GM23248 (cell line): ENCODE measurements at places on chromosomes 1 and 21. TPM values are rescaled to one million over a fixed set of nuclear protein-coding genes. Genes with fewer than 3 reads are reported as not detected.

DUSP23 gene
- 32.6 and 33.8 TPM in 2 replicates for total RNA-seq

DNA sequence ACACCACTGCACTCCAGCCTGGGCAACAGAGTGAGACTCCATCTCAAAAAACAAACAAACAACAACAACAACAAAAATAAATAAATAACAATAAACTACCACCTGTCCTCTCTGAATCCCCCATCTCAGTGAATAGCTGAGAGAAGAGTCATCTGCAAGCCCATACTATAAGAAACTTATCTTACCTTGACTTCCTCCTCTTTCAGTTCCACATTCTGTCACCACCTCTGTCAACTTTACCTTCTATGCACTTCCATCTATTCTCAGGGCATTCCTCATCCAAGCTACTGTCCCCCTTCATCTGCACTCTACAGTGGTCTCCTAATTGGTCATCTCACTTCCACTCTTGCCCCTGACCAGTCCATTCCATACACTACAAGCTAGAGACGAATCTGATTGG lies 58.1 kb downstream of the KIAA0040 start:
- H3K4me1 ChIP-seq: peaks cover 32% of the 10 kb centered on the region
- H3K36me3 ChIP-seq: no peaks in the 10 kb centered on the region
- H3K4me3 ChIP-seq: no peak overlapping the region
- H3K27ac ChIP-seq: no peak overlapping the region
- H3K27me3 ChIP-seq: no peaks in the 10 kb centered on the region

DNA sequence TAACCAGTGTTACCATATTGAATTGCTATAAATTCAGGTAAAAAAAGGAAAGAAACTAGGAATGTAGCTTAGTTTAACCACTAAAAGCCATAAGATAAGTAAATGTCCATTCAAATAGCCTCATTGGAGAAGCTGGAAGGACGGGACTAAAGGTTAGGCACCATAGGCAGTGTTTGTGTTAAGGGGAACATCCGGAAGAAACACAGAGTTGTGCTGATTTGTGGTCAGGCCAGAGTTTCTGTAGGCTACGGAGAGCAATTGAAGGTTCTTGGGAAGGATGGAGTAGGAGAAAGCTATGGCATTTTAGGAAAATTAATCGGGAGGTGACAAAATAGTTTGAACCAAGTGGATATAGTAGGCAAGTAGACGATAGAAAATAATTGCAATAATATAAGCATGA lies 1.3 kb upstream of the KCNJ10 start:
- peaks cover 30% of the 10 kb centered on the region for H3K27me3 ChIP-seq
- no peaks in the 10 kb centered on the region for H3K36me3 ChIP-seq
- no peak overlapping the region for H3K4me3 ChIP-seq
- DNase-seq: no peak

GPA33 gene
- not detected in 2 replicates for total RNA-seq

GRCh38 chr1:67138813-67139499 lies 4.2 kb upstream of the C1orf141 start:
- H3K27ac ChIP-seq: no peak overlapping the region
- H3K4me1 ChIP-seq: peaks cover 17% of the 10 kb centered on the region
- H3K4me3 ChIP-seq: no peak overlapping the region
- no peaks in the 10 kb centered on the region for H3K27me3 ChIP-seq
- H3K36me3 ChIP-seq: no peaks in the 10 kb centered on the region
- no peak for DNase-seq

SOAT1 gene
- 18.2 and 22.4 TPM in 2 replicates for total RNA-seq

PDC gene
- total RNA-seq: 0.63 TPM in 1 of 2 replicates, not detected in the other

DNA sequence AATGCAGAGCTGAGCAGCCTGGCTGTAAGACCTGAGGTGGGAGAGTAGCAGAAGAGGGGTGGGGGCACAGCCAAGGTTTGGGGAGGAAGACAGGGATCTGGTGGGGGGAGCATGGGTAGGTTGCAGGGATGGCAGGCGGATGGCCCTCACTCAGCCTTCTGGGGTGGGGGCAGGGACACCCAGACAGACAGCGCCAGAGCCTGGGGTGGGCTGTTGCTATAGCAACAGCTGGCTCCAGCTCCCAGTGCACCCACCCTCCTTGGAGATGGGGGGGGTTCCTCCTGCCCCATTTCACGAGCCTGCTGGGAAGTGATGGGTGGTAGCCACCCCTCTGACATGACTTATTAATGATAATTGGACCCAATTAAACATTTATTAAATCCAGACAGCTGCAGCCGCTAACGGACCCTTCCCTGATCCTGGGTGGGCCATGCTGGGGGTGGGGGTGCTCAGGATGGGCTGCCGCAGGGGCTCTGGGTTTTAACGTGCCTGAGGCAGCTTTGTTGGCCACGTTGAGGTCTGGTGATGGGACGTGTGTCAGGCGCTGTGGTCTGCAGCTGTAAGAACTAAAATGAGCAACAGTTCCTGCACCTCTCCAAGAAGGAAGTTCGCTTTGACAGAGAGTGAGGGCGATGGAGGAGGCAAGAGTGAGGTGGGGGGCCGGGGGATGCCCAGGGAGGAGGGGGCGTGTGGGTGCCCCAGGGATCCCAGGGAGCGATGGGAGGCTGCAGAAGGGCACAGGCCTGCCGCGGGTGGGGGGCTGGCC lies 19.4 kb downstream of the AGRN start:
- peaks cover 1% of the 10 kb centered on the region for H3K27me3 ChIP-seq
- DNase-seq: no peak
- no peaks in the 10 kb centered on the region for H3K36me3 ChIP-seq
- H3K4me1 ChIP-seq: no peaks in the 10 kb centered on the region
- H3K4me3 ChIP-seq: no peak overlapping the region

NCF2 gene
- total RNA-seq: not detected in 2 replicates

ORC1 gene
- total RNA-seq: 1.9 and 3.4 TPM in 2 replicates

- no peak for DNase-seq
- no peak overlapping the region for H3K4me3 ChIP-seq
- peak overlapping the region; percentile 98; the same call in 1 of the 2 replicates for H3K27ac ChIP-seq
- H3K27me3 ChIP-seq: no peaks in the 10 kb centered on the region
- H3K36me3 ChIP-seq: no peaks in the 10 kb centered on the region
Observed at GRCh38 chr1:32705516-32705915, 2.9 kb upstream of the SYNC start.

OR14I1 gene
- total RNA-seq: not detected in 2 replicates

DNA sequence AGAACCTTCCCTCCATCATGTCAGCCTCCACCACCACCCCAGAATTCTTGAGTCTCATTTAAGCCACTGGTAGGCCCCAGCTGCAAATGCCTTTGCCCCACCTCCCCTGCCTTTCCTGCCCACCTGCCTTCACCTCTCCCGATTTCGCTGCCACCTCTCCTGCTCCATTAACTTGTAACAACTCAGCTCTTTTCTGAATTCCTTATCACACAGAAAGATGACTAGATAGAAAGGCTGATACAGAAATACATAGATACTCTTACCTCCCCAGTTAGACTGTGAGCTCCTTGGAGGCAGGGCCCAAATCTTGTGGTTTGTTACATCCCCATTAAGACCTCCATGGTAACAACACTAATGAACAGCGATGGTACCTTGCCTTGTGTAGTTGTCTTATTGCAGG lies 69.5 kb downstream of the ATP5PO start:
- DNase-seq: no peak
- H3K36me3 ChIP-seq: no peaks in the 10 kb centered on the region
- H3K27me3 ChIP-seq: no peaks in the 10 kb centered on the region
- no peak overlapping the region for H3K27ac ChIP-seq
- H3K4me3 ChIP-seq: no peak overlapping the region

DNA sequence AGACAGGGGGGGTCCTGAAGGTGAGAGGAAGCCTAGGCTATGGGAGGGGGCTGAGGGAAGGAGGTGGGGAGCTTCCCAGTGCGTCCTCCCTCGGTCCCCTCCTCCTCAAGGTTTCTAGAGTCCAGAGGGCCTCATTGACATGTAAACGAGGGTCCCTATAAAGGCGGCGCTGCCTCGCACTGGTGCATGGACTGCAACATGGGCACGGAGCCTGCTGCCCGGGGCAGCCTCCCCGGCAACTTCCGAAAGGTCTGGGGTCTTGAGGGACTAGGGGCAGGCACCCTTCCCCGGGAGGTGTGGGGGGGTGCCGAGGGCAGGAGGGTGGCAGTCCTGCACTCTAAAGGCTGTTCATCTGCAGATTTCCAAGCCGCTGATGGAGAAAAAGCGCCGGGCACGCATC lies at the start of gene HES3:
TSS of gene HES3 (plus strand) at position 187 of the 400 bp plus-strand sequence. CDS start at position 374, 187 bp downstream.
- H3K36me3 ChIP-seq: no peaks in the 10 kb centered on the region
- DNase-seq: no peak
- 0 out of 2 replicates have a peak, but pooled peaks cover 4% of the 10 kb centered on the region for H3K4me1 ChIP-seq
- H3K27me3 ChIP-seq: peaks cover 23% of the 10 kb centered on the region

GRCh38 chr1:92960395-92961130 lies 699 bp downstream of the DIPK1A start:
- H3K4me3 ChIP-seq: peak overlapping the region; percentile 93
- H3K4me1 ChIP-seq: no peaks in the 10 kb centered on the region; the same call in 1 of the 2 replicates
- peak; percentile 94 for DNase-seq
- no peaks in the 10 kb centered on the region for H3K27me3 ChIP-seq
- H3K27ac ChIP-seq: peak overlapping the region; percentile 97
- no peaks in the 10 kb centered on the region for H3K36me3 ChIP-seq

DNA sequence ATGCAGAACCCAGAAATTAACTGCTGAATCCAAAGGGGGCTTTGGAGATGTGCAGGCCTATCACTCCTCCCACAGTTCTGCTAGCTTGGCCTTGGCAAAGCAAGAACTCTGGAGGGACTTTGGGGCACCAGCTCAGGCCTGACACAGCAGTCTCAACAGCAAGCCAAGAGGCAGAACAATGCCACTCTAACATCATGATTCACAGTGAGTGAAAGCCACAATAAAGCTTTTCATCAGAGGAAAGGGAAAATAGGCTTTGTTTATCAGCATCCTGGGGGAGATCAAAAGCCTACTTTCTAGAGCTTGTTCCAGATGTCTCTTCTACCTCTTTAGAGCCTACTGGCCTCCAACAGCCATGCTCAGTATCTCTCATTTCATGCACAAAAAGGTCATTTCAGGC lies 283.4 kb downstream of the KCNH1 start:
- H3K27ac ChIP-seq: no peak overlapping the region
- no peak overlapping the region for H3K4me3 ChIP-seq
- no peak for DNase-seq
- no peaks in the 10 kb centered on the region for H3K36me3 ChIP-seq
- no peaks in the 10 kb centered on the region for H3K27me3 ChIP-seq

DNA sequence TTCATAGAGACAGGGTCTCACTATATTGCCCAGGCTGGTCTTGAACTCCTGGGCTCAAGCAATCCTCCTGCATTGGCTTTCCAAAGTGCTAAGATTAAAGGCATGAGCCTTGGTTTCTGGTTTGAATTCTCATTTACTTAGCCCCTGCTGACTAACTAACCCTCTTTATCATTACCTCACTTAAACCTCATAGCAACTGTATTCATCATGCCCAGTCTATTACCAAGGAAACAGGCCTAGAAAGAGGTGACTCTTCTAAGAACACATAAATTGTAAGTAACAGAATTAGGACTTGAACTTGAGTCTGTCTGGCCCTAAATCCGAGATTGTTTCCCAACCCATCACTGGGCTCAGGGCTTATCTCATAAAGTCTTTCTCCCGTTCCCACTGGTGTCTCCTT lies 44.2 kb downstream of the TMEM53 start:
- H3K36me3 ChIP-seq: no peaks in the 10 kb centered on the region
- no peaks in the 10 kb centered on the region for H3K27me3 ChIP-seq
- H3K27ac ChIP-seq: peak overlapping the region; percentile 92

TSSK3 gene
- total RNA-seq: 0.22 TPM in 1 of 2 replicates, not detected in the other

GRCh38 chr1:19101244-19101643 lies 108.8 kb downstream of the UBR4 start:
- DNase-seq: peak; percentile 57
- peaks cover 98% of the 10 kb centered on the region for H3K36me3 ChIP-seq
- H3K27me3 ChIP-seq: no peaks in the 10 kb centered on the region
- H3K4me1 ChIP-seq: peaks cover 4% of the 10 kb centered on the region; the same call in 1 of the 2 replicates
- no peak overlapping the region; the same call in 1 of the 2 replicates for H3K27ac ChIP-seq
- H3K4me3 ChIP-seq: no peak overlapping the region

DNA sequence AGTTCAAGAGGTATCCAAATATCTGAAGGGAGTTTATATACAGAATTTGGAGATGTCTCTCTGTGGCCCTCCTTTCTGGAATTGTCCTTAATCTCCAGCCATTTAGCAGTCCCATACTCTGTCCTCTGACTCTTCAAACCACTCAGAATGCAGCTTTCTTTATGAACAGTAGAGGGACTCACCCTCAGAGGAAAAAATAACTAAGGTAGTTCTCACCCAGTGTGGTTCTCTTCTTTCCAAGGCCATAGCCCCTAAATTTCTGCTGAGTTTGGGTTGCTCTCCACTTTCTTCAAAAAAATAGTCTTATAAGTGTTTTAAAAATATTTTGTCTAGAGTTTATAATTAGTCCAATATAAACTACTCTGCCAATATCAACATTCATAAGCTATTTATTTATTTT lies 369.7 kb downstream of the MATN1 start:
- no peak overlapping the region for H3K4me3 ChIP-seq
- H3K27me3 ChIP-seq: peaks cover 13% of the 10 kb centered on the region
- DNase-seq: peak; percentile 42
- H3K36me3 ChIP-seq: no peaks in the 10 kb centered on the region
- H3K27ac ChIP-seq: no peak overlapping the region

KCNH1 gene
- 1.5 and 1.8 TPM in 2 replicates for total RNA-seq

DNA sequence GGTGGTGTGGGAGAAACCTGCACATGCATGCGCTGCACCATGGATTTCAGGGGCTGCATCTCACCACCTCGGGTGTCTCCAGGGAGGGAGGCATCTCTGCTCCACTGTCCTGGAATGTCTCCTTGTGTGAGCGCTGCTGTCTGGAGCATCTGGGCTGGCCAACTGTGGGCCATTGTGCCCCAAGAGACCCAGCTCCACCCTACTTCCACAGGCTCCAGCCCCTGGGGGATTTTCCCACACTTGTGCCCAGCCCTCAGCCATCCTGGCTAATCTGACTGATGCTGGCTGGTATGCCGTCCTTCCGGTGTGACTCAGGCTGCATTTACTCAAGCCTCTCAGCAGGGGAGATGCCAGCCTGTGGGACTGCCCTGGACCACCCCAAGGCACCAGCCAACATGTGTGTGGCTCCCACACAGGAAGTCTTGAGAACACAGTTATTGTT lies 62.0 kb downstream of the TRIM11 start:
- DNase-seq: no peak
- no peaks in the 10 kb centered on the region; the same call in 1 of the 2 replicates for H3K27me3 ChIP-seq
- no peak overlapping the region for H3K27ac ChIP-seq

DNA sequence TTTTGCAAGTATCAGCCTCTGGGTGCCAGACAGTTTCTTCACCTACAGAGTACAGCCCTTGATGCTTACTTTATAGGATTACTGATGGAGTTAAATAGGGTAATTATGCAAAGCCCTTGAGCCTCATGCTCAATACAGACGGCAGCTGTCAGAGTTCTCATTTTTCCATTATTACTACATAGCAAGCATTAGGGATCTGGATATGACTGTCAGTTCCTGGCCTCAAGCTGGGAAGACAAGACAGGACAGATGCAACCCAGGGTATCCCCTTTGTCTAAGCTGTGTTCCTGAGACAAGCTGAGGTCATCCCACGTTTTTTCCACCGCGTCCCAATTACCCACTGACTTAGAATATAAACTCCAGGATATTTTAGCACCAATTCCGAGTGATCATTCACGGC lies 94.4 kb downstream of the SLC35F3 start:
- H3K4me1 ChIP-seq: no peaks in the 10 kb centered on the region
- no peak overlapping the region for H3K4me3 ChIP-seq
- no peaks in the 10 kb centered on the region for H3K27me3 ChIP-seq
- no peak for DNase-seq

GRCh38 chr1:153677718-153678518 lies 570 bp upstream of the NPR1 start:
- no peaks in the 10 kb centered on the region for H3K4me1 ChIP-seq
- H3K36me3 ChIP-seq: no peaks in the 10 kb centered on the region
- H3K27me3 ChIP-seq: peaks cover 7% of the 10 kb centered on the region; the same call in 1 of the 2 replicates
- DNase-seq: peak; percentile 69
- peak overlapping the region; percentile 57 for H3K4me3 ChIP-seq

GRCh38 chr1:869499-870244 lies 54.1 kb upstream of the SAMD11 start:
- no peak overlapping the region for H3K4me3 ChIP-seq
- DNase-seq: peak; percentile 73
- H3K27me3 ChIP-seq: peaks cover 23% of the 10 kb centered on the region
- H3K4me1 ChIP-seq: no peaks in the 10 kb centered on the region
- no peaks in the 10 kb centered on the region for H3K36me3 ChIP-seq
- no peak overlapping the region for H3K27ac ChIP-seq

GPR89A gene
- 32.6 and 51.2 TPM in 2 replicates for total RNA-seq
